Activated T-cell treated with anti-CD3 and anti-CD28 coated beads for 24 hours (primary cell): ENCODE measurements at places on chromosomes 7 and 10.
A peak's percentile ranks its signal among the peaks of the same experiment; 100 is the strongest.

DNA sequence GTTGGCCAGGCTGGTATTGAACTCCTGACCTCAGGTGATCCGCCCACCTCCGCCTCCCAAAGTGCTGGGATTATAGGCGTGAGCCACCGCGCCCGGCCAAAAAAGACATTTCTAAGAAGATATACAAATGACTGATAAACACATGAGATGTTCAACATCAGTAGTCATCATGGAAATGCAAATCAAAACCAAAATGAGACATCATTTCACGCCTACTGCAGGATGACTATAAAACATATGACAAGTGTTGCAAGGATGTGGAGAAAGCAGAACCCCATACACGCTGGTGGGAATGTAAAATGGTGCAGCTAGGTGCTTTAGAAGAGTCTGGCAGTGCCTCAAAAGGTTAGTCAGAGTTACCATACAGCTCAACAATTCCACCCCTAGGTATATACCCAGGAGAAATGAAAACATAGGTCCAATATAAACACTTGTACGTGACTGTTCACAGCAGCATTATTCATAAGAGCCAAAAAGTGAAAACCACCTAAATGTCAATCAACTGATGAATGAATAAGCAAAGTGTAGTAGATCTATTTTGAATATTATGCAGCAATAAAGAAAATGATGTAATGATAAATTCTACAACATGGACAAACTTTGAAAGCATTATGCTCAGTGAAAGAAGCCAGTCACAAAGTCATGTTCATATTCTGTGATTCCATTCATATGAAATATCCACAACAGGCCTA lies 24.5 kb downstream of the TMEM209 start:
- DNase-seq, result peak; percentile 36

- peak; percentile 45 for DNase-seq
These were observed 918 bp upstream of the RPEL1 start for GRCh38 chr10:103244666-103245271.

DNA sequence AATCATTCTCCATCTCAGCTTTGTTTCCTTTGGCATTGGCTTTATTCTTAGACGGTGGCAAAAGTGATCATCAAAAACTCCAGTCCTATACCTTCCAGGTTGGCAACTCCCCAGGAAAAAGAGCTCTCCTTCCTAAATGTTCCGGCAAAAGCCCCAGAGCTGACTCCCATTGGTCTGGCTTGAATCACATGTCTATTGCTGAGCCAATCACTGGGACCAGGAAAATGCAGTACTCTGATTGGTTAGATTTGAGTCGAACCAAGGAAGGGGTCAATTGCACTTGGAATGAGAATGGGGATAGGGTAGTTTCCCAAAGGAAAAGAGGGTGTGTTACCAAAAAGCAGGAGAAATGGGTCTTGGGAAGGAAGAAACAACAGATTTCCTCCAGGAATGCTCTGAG lies 22.3 kb downstream of the LEP start:
- DNase-seq, result no peak

DNA sequence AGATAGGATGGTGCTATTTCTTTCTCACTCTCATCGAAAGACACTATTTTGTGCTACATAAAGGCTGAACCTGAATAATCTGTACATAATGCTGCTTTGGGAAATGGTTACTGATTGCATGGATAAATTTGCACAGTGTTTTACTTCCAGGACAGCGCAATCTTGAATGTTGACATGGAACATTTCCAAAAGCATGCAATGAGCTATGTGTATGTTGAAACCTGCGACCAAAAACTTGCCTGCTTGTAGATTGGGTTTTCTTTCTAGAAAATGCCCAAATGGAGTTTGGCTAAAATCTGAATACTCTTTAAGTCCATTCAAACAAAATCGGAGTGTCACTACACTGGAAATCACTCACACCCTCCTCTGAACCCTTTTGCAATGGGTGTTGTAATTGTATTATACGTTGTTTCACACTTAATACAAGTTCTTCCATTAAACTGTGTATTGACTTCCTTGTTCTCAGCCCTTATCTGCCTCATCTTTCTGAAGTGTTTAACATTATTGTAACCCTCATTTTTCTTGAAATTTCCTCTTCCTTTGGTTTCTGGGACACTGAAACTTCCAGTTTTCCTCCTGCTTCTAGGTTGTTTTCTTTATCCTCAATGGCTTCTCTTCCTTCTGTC lies 73.7 kb upstream of the CAPZA2 start:
- DNase-seq, result no peak

GRCh38 chr7:41033500-41033899 lies 669.4 kb downstream of the INHBA start:
- DNase-seq, result no peak

- no peak for DNase-seq
These were observed 448.4 kb upstream of the COBL start for GRCh38 chr7:51764976-51765375.

DNA sequence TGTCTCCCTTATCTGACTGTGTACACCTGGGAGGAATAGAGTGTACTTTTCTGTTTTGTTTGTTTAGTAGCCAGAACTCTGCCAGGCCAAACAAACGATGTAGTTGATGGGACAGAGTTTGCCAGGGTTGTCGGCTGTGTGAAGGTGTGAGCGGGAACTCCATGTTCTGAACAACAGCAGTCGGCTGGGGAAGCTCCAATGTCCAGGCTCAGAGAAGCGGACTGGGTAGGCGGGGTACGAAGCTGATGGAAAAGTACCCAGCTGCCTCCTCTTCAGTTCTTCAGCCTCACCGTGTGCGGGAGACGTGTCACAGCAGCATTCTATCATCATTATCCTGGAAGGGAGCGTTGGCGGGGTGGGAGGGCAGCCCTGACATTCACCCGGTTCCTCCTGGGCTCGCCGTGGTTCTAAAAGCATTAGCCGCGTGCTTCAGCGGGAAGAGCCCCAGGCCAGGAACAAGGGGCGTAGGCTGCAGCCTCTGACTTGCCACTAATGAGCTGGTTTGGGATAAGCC lies 52.9 kb downstream of the PFKFB3 start:
- DNase-seq, result no peak

DNA sequence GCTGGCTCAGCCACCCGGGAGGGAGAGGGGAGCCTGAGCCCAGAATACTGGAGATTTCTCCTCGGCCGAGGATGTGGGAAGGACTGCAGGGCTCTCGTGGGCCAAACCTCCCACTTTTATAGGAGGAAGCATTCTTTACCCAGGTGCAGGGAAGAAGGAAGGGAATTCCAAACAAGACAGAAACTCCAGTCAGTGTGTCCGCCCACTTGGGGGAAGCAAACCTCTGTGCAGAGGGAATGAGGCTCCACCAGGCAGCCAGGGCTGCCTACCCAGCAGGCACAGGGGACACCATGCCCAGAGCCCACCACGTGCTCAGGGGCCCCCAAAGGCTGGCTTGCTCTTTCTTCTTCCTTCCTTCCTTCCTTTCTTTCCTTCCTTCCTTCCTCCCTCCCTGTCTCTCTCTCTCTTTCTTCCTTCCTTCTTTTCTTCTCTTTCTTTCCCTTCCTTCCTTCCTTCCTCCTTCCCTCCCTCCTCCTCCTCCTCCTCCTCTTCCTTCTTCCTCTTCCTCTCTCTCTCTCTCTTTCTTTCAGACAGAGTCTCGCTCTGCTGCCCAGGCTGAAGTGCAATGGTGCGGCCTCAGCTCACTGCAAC lies 15.4 kb upstream of the FZD9 start:
- no peak for DNase-seq

GRCh38 chr10:33353853-33354252 lies 19.4 kb upstream of the NRP1 start:
- DNase-seq, result no peak

GRCh38 chr7:129911790-129912189 lies 41.0 kb downstream of the UBE2H start:
- DNase-seq, result no peak

GRCh38 chr10:71339796-71340589 lies 20.9 kb downstream of the SLC29A3 start:
- no peak for DNase-seq

DNA sequence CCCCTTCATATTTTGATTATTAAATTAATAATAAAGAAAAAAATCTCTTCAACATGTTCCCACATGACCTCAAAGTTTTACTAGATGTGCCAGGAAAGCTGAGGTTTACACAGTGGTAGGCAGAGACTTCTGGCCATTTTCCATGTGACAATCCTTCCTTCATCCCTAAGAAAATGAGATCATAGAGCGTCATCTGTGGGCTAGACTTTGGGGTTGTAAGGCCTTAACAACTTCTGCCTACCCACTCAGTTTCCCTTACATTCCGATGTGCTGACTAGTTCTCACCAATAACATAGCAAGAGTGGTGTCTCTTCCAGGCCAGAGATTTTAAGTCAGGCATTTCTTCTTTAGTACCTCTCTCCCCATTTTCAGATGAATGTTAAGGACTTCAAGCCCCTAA lies 171.1 kb upstream of the PHF14 start:
- DNase-seq, result no peak

- DNase-seq, result peak; percentile 60
These were observed 16.1 kb downstream of the ANKRD16 start for GRCh38 chr10:5873515-5873995.

- no peak for DNase-seq
These were observed 39.6 kb upstream of the MET start for GRCh38 chr7:116632384-116632783.

DNA sequence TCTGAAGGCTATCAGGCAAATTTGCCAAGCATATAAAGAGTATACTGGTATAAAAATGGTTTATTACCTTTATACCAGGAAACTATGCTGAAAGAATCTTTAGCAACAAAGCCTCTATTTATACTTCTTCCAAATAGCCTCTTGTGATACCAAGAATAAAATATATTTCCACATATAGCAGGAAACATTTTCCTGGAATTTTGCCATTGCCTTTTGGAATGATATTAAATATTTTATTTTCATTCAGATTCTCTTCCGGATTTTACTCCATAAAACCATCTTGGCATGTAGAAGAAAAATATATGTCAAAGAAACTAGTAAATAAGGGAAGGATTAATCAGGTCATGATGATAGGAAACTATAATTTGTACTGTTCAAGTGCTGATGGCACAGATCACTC lies 17.7 kb downstream of the SOSTDC1 start:
- no peak for DNase-seq

GRCh38 chr10:17877121-17877520 lies 68.0 kb downstream of the MRC1 start:
- no peak for DNase-seq

DNA sequence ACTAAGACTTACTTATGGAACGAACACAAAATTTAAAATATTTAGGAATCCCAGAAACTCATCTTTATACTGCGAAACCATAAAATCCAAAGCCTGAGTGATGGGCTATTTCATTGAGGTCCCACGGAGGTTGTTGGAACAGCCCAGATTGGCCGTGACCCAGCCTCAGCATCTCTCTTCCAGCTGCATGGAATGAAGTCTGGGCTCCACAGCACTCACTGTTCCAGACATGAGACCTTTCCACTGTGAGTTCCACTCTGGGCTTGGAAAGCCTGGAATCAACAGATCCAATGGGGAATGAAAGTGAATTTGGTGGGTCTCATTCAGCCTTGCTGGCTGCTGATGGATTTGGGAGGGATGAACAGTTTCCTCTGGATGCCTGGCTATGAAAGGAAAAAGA lies 184.9 kb downstream of the EMX2 start:
- DNase-seq, result no peak

GRCh38 chr7:108290459-108291151 lies 160.4 kb upstream of the LAMB4 start:
- DNase-seq, result no peak

DNA sequence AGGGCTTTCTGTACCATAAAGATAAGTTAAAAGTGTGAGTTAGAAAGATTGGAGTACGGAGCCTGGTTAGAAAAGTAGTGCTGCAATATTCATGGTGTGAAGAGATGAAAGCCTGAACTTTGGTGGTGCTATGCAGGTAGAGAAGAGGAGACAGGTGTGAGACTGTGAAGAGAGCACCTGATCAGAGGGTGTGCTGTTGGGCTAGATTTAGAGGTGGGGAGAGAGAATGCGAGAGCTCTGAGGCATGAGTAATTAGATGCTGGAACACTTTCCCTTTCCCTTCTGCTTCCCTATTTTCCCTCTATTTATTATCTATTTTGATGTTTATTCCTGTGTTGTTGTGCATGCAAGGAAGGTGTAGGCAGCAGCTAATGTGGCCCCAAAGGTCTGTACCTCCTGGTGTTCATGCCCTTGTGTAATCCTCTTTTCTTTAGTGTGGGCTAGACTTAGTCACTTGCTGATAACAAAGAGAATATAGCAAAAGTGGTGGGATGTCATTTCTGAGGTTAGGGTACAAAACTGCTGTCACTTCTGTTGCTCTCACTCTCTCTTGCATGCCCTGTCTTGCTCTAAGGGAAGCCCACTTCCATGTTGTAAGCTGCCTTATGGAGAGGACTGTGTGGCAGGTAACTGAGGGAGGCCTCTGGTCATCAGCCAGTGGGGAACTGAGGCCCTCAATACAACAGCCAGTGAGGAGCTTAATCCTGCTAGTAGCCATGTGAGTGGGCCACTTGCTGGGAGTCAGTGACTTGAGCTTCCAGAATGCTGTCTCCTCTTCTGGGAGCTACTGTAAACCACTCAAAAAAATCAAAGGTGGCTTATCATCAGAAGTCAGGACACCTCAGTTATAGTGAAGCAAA lies 2.6 kb upstream of the ATXN7L1 start:
- no peak for DNase-seq

DNA sequence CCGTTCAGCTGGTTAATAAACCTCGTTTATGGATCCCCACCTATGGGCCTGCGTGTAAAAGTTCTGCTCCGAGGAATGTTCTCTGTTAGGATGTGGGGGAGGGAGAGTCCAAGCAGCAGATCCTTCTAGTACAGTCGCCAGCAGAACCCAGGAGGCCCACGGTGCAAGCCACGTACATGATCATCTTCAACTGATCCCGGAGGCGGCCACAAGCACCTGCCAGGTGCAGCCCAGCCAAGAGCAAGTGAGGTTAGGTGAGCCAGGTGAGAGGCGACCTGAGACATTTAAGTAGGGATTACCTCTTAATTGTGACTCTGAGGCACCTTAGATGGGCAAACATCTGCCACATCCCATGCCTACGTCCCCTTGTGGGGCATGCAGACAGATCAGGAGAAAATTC lies 18.0 kb upstream of the FGFR2 start:
- no peak for DNase-seq

- DNase-seq, result no peak
These were observed 94.9 kb downstream of the CARD11 start for GRCh38 chr7:2948749-2949148.

GRCh38 chr10:1086787-1087186 lies 30.6 kb downstream of the WDR37 start:
- DNase-seq, result no peak

DNA sequence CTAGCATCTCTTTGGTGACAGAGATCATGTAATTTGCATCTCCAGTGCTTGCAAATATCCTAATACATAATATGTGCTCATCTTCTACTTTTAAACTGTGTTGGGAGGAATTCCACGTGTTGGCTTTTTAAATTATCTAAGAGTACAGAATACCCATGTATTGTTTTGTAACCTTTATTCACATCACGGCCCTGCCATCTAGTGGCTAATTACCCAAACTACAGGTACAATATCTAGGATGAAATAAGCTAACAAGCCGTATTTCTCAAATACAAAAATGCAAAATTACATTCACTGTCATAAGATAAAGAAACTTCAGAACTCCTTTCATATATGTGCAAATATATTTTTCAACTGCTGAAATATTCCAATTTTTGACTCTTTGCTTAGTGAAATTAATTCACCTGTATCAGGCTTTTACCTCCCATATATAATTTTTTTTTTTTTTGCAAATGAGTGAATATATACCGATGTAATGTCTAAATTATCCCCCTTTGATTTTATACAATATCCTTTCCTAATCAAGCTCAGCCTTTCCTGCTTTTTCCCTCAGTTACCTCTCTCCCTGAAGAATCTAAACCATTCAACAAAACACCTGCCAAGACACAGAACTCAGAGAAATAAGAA lies 30.3 kb upstream of the LSM8 start:
- no peak for DNase-seq

GRCh38 chr10:69033256-69033655 lies 44.7 kb downstream of the KIFBP start:
- no peak for DNase-seq

GRCh38 chr7:45216181-45216580 lies 58.6 kb downstream of the RAMP3 start:
- DNase-seq, result no peak
